ENCODE measurements at places on chromosomes 2 and 18.

DNA sequence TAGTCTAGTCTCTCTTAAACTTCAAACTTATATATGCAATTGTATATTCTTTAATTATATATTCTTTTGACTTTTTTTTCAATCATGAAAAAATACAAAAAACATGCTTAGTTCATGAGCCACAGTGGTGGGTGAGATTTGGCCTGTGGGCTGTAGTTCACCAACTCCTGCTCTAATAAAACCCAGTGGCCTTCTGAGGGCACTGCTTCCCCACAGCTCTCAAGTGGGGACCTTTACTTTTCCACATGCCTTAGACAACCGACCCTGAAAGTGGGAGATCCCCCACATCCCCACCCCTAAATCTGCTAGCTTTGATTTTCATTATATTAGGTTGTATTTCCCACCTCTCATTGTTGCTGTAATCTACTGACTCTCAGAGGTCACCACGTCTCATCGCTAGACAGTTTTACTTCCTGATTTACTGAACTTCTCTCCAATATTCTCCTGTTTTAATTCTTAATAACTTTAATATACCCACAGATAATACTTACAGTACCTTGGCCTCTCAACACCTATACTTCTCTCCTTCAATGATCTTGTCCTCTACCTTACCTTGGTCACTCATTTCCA, 57.3 kb downstream of the ROCK1 start:
- DNase-seq = no peak

- no peak for DNase-seq
Measured at GRCh38 chr2:74037379-74037860, 52.7 kb downstream of the TET3 start.

GRCh38 chr2:136238286-136239078, 120.5 kb upstream of the CXCR4 start:
- no peak for DNase-seq

DNA sequence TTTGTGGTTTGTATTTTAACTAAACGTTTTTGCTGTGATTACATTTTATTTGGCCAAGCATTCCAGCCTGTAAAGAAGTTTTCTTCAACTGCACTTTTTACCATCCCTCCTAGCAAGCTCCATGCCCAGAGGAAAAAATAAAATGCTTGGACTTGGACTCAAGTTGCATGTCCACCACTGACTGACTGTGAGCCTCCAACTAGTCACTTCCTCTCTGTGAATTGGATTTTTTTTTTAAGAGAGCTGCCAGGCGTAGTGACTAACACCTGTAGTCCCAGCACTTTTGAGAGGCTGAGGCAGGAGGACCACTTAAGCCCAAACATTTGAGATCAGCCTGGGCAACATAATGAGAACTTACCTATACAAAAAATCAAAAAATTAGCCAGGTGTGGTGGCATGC, 1185.2 kb upstream of the PIK3C3 start:
- DNase-seq = no peak
